Pons (tissue), 1 donor: ENCODE measurements at places on chromosomes 3 and 15.

GRCh38 chr3:89699229-89699628 is 591.8 kb downstream of the EPHA3 start:
- DNase-seq: no peak

DNA sequence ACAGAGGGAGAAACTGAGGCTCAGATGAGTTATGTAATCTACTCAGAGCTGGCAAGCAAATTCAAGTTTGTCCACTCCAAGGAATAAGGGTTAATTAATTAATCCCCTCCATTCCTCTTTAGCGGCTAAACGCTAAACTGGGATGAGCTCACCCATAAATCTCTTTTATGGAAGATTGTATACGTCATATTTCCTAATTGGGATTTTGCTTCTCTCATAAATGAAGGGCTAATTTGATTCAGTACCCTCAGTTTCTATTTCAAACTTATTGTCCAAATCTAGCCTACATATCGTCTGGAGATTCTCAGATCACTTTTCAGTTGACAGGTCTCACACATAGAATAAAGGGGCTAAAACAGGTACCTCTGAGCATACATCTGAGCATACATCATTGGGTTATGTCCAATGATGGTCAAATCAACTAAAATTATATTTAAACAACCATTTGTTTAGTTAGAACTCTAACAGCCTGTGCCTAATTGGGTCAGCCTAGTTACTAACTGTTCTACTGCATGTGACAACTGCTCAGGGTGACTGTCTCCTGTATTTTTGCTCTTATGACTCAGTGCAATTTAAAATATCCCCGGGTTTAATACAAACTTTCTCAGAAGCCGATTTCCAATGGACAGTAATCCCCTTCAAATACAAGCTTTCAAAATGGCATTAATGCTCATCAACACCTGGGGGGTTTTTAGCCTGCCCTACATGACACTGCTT is 57.6 kb upstream of the PLXND1 start:
- no peak for DNase-seq

- no peak for DNase-seq
Observed at GRCh38 chr3:101228441-101228840, 91.9 kb downstream of the IMPG2 start.

DNA sequence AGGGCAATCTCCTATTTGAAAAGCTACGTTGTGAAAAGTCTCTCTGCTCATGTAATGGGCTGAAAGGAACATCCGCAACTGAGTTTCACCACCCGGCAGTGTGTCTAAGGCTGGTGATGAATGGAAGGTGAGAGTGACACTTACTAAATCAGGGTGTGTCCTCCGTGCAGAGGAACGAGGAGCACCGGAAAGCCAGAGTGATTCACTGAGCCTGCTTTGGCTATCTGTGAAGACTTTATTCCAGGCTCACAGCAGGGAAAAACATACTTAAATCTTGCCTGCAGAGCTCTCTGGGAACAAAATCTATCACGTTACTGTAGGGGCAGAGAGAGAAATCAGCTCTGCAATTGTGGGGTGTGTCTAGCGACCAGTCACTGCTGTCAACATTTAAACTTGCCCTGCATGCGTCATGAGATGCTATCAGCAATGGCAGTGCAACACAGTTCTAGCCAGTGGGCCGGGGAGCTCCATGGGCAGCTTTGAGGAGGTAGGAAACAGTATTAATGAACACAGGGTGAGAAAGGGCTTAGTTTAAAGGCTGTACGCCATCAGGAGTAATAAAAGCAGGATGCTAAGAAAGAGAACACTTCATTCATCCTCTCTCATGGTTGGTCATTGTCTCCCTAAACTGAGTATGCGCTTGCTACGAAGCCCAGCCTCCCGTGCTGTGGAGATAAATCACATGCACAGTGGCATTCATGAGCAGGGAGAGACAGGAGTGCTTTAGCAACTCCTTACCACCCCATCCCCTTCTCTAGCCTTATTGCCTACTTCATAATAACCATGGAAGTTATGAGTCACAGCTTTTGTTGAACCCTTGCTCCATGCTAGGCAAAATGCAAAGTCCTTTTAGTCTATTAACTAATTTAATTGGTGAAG is 542.7 kb upstream of the ADAMTS9 start:
- DNase-seq: no peak

- DNase-seq: no peak
Observed at GRCh38 chr15:77864211-77865105, 213.1 kb downstream of the TBC1D2B start.

- DNase-seq: peak; percentile 70
Observed at GRCh38 chr15:41789662-41790061, 15.4 kb downstream of the MAPKBP1 start.

DNA sequence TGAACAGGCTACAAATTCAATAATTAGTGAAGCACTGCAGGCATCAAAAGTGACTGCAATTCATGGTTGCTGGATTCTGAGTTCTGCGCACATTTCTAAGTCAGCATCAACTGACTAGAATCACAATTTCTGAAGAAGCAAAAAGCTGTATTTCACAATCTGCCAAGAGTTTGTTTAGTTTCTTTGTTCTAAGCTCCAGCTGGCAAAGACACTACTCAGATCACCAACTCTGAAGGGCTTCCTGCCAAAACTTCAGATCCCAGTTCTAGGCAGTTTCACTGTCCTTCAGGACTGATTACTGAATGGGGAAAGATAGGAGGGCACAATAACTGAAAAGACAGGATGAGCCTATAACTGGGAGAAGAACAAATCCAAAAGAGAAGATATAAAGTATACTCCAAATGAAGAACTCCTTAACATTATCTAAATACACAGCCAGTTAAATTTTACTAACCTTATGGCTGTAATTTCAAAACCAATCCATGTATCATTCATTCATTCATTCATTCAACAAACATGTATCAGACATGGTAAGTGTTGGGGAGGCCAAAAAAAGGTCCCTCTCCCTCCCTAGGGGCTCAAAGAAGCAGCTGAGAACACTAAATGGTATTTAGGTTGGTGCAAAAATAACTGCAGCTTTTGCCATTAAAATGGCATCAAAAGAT is 17.1 kb downstream of the TJP1 start:
- DNase-seq: peak; percentile 97

GRCh38 chr15:69491038-69491505 is 38.5 kb downstream of the RPLP1 start:
- DNase-seq: peak; percentile 24

GRCh38 chr3:56776556-56776950 is 25.2 kb downstream of the ARHGEF3 start:
- no peak for DNase-seq

- no peak for DNase-seq
Observed at GRCh38 chr15:50340416-50340815, 14.6 kb downstream of the GABPB1 start.
